Stimulated activated CD4-positive, alpha-beta T cell treated with anti-CD3 and anti-CD28 coated beads, Interleukin-1b, Interleukin-23, amount 100 ng/mL, for 24 hours (primary cell): ENCODE measurements at places on chromosomes 1 and 21.

- no peak for DNase-seq
Measured at GRCh38 chr1:110308247-110308646, 30.9 kb upstream of the RBM15 start.

DNA sequence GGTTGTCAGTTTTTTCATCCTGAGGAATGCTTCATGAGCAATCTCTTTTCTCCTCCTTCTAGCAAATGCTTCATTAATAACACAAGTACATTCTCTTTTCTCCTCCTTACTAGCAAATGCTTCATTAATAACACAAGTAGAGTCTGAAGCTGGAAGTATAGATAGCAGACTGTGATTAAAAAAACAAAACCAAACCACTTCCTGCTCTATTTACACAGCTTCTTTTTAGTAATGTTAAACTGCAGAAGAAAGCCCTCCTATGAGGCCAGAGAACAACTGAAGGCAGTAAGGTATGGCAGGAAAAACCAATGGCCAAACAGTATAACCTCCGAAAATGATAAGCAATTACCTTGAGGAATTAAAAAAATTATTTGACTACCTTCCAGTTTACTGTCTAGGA lies 90.1 kb downstream of the ZSWIM5 start:
- DNase-seq, result no peak

GRCh38 chr1:7826363-7826762 lies 26.5 kb downstream of the UTS2 start:
- no peak for DNase-seq

DNA sequence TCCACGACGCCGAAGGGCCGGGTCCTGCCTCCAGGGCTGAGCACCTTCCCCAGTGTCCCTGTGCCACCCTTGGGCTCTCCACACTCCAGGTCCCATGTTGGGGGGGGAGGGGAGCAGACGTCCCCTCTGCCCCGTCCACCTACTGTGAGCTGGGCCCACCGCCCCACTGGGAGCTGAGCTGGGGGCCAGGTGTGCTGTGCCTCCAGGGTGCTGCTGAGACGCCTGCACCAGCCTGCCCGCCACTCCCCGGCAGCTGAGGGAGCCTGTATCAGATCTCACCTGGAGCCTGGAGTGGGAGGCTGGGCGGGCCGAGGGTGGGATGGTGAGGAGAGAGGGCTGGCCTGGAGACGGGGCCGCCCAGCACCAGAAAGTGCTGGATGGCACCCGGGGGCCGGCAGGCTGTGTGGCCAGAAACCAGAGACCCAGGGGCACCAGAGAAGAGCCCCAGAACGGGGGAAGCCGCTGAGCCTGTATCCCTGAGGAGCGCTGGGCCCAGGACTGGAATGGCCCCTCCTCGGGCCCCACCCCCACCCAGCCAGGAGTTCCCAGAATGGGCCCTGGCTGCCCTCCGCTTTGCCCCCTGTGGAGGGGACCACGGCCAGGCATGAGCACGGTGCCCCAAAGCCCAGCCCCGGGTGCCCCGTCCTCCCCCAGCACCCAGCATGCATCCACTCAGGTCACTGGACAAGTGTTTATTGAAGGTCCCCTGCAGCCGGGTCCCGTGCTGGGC lies 3.4 kb downstream of the TNFRSF18 start:
- DNase-seq, result no peak

DNA sequence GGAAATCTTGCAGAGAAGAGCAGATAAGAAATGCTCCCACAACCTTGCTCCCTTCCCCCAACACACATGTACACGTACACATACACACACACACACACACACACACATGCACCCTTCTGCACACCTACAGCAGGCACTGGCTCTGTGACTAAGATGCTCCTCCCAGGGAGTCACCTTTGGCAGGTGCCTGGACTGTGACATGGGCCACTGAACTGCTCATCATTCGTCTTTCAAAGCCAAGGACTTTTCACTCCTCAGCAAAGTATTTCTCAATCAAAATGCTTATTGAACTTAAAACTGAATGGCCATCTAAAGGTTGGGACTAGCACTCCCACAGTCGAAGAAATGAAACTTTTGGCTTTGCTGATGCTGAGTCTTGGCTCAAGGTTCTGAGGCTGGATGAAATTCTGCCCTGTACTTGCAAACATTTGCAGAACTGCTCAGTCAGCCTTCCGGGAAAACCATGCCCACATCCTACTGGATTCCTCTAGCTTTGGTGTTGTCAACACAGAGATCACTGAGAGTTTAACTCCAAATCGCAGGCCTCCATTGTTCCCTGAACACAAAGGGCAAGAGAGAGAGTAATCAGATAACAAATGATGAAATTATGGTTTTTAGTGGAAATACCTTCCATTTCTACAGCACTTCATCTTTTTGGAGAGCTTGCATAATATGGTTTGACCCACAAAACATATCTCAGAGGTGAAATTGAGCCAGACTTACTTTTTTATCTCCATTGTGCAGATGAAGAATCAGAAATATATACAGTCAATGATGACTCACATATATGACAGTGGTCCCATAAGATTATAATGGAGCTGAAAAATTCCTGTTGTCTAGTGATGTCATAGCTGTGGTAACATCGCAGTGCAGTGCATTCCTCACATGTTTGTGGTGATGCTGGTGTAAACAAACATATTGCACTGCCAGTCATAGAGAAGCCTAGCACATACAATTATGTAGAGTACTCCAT lies 72.4 kb upstream of the BCAR3 start:
- DNase-seq, result no peak

- DNase-seq, result no peak
Measured at GRCh38 chr1:98422816-98423215, 238.7 kb upstream of the SNX7 start.

- DNase-seq, result no peak
Measured at GRCh38 chr1:160291248-160292220, 6.6 kb upstream of the PEX19 start.

DNA sequence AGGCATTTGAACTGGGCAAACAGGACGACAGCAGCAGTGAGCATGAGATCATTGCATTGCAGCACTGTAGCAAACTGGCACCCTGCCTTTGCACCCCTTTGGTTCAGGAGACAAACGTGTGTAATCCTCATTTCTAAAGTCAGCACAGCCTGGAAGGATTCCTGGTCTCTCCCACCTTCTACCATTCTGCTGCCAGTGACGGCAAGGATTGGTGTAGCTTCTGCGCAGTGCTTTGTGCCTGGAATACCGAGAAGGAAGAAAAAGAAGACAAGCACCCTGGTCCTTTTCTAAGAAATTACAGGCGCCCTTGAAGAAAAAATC lies 805.3 kb downstream of the USP25 start:
- DNase-seq, result no peak

DNA sequence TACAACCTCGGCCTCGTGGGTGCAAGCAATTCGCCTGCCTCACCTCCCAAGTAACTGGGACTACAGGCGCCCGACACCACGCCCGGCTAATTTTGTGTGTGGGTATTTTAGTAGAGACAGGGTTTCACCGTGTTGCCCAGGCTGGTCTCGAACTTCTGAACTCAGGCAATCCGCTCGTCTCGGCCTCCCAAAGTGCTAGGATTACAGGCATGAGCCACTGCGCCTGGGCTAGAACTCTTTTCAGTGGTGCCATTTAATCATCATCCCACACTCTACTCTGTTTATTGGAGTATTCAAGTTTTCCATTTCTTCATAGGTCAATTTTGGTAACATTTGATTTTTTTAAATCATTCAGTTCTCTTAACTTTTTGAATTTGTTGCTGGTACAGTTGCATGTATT lies 101.3 kb downstream of the DHRS3 start:
- DNase-seq, result no peak

- no peak for DNase-seq
Measured at GRCh38 chr1:44946725-44947062, 39.7 kb downstream of the EIF2B3 start.

GRCh38 chr1:181033128-181033798 lies 520 bp upstream of the MR1 start:
- no peak for DNase-seq

DNA sequence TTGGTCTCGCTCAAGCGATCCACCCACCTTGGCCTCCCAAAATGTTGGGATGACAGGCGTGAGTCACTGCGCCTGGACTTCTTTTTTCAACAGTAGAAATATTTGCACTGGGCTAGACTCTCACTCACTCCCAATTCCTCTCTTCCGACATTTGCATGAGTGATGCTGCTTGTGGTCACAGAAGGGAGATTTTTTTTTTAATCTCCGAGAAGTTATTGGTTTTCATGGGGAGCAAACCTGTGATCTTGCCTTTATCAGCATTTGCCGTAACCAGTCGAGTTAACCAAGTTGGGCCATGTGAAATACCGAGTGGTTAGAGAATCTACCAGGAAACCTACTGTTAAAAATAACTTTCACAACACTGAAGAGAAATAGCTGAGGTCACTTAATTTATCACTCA lies 21.1 kb downstream of the ERG start:
- no peak for DNase-seq

DNA sequence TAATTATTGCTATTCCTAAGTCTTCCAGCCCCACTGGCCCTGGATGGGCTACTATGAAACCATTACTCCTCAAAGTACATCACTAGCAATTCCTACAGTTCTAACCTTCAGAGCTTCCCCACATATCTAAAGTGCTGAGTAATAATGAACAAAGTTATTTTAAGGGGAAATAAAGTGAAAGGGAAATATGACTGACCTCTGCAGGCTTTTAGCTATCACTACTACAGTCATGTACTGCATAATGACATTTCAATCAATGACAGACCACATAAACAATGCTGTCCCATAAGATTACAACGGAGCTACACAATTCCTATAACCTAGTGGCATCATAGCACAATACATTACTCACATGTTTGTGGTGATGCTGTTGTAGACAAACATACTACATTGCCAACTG lies 32.5 kb upstream of the ASPM start:
- no peak for DNase-seq

DNA sequence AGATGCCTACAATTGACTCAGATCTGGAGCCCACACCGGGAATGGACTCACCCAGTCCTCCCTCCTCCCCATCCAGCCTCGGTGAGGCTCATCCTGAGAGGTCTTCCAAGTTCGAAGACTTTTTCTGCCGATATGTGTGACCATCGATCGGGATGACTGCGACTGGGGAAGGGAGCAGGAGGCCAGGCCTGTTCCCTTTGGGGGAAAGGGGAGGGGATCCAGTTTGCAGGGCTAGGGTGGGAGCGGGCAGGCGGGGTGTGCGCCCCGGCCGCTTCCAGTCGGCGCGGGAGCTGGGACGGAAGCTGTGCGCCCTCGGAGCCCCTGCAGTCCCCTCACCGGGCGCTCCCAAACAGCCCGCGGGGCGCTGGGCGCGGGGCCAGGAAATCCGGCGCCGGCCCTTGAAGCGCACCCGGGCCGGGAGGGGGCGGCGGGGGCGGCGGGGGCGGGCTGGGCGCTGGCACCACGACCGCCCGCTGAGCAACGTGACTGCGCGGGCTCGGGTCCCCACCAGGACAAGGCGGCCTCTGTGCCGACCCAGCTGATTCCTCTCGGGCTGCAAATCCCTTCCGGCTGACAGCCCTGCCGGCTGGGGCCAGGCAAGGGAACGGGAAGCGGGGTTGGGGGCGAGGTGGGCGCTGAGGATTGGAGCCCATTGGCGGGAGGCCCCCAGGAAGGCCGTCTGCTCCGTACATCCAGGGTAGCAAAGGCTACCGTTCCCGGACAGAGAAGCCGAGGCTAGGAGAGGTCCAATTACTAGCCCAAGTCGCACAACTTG lies 103.9 kb downstream of the EBNA1BP2 start:
- no peak for DNase-seq

GRCh38 chr1:1020415-1021009 lies 592 bp downstream of the AGRN start:
- DNase-seq, result no peak

DNA sequence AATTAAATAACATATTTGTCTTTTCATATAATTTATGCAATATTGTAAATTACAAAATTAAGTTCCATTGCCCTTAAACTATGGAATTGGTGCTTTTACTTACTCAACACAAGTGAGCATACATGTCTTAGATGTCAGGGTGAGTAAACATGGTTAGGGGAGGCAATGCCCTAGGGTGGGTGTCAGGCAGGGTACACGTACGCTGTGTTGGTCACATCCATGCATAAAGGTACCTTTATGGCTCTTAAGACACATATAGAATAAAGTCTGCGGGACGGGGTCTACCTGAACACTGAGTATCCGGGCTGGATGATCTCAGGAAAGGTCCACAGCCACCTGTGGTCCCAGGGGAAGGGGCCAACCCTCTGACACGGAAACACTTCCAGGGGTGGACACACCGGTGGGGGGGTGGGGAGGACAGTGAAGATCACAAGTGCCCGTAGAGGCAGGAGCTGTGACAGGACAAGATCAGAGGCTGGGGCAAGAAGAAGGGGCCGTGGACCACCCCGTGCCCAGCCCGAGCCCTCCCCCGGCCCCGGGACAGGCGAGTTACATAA lies 720 bp downstream of the LIN9 start:
- DNase-seq, result no peak

DNA sequence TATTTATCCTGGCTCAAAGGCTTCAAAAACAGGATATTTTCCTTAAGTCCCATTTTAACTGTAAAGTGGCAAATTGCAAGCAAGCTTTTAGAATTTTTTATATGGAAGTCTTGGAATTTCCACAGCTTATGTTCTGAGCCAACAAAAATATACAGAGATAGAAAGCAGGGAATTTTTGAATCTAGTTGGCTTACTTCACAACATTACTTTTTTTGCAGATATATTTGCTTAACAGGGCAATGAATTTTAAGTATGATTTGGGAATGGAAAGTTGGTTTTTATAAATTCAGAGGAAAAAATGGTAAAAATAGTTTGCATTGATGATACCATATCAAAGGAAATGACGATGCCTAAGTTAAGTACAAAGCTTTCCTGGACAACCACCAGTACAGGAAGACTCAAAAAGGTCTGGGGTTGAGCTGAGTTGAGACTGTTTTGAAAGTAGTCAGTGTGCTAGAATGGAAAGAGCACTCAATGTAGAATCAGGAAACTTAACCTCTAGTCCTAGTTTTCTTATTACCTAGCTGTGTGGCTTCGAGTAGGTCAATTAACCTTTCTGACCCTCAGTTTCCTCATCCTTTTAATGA lies 11.0 kb upstream of the VCAM1 start:
- DNase-seq, result no peak

- DNase-seq, result no peak
Measured at GRCh38 chr21:42223826-42224575, 5.1 kb downstream of the ABCG1 start.

DNA sequence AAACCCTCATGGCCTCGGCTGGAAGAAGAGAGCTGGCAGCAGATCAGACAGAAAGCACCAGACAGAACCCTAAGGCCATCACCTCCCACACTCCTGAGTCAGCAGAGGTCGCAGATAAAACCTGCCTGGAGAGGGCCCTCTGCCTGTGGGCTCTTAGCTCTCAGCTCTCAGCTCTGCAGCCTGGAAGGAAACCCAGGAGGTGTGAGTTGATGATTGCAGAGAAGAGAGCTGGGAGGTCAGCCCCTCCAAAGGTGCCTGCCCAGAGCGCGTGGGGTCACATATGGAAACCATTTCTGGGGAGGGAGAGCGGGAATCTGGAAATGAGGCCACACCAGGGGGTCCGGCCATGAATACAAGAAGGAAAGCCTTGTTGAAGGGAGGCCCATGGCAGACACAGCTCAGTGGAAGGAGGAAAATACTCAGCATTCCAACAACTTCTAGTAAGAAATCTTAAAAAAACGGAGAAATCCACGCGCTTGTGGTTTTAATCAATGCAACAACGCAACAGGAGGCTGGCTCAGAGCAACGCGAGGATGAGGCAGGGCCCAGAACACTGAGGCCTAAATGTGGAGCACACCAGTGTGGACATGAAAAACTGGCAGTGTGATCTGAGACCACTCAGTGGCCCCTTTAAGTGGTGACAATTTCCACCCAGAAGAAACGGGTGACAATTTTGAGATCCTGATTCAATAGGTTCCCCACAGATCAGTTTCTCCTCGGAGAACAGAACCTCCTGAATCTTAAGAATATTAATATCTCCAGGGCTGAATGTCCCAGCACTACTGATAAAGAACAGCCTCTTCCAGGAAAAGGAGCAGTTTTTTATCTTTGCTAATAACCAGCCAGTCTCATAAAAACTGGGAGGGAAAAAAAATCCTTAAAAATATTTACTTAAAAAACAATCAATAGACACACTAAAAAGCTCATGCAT lies 45.7 kb downstream of the PSMG1 start:
- DNase-seq, result no peak
